ENCODE measurements at places on chromosomes 6 and 20.

GRCh38 chr6:129235167-129236000, 352.4 kb downstream of the LAMA2 start:
- no peak for DNase-seq

- DNase-seq = no peak
These were observed 58.1 kb downstream of the RAB44 start for GRCh38 chr6:36755435-36756348.

GRCh38 chr20:50385733-50386640, 124.2 kb upstream of the PTPN1 start:
- no peak for DNase-seq

- DNase-seq = no peak
These were observed 39.8 kb downstream of the LRRN4 start for GRCh38 chr20:6014017-6014416.

DNA sequence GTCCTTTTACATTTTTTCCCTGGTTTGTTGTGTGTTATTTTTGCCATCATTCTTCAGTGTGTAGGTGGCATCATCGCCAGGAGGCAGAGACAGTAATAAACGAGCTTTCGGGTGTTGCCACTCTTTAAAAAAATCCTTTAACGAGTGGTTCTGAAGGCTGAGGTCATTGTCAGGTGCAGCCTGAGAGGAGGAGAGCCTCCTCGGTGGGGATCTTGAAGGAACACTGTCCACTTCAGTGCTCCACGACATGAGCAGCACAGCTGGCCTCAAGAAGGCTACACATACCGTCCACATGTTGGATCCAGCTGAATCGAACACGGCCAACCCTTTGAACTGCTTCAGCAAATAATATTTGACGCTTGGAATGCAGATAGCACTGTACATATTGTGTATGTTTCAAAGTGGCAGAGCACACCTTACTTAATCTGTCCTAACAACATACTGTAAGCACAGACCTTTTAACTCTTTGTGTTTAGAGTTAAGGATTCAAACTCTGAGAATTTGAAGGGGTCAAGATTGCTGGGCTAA, 48.0 kb upstream of the FOXQ1 start:
- DNase-seq = no peak

DNA sequence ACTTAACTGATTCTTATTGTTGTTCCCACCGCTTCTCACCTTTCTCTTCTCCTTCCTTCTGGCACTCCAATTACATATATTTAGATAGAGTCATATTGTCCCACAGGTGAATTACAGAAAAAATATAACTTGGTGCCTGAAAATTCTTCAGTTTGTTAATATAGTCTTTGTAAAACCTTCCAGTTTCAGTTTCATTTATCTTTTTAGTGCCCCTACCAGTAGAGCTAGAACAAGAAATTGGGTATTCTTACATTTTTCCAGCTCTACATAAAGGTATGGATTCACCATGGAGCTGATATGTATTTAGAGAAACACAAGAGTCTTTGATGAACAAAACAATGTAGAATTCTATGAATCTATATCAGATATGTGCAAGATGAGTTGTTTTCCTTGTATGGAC, 10.7 kb downstream of the MANEA start:
- DNase-seq = no peak

GRCh38 chr20:5172903-5173463, 46.2 kb downstream of the CDS2 start:
- DNase-seq = no peak

- DNase-seq = peak; percentile 69
These were observed 76.9 kb downstream of the GMDS start for GRCh38 chr6:2168480-2168879.

- DNase-seq = no peak
These were observed 200.5 kb upstream of the POU3F2 start for GRCh38 chr6:98633886-98634285.

DNA sequence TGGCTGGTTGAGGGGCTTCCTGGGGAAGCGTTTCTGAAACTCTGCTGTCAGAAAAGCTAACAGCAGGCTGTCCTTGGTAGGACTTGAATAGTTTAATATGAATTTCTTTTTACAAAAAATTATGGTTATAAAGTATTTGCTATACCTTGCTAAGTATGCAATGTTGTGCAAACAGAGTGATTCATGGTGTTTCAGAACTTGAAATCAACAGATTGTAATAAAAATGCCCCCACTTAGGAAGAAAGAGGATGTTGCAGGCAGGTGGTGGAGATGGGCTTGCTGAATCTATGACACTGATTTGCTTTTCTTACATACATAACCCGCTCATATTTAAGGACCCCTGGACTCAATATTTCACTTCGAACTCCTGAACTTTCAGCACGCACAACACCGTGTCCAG, 211.6 kb downstream of the THBS2 start:
- peak; percentile 24 for DNase-seq

DNA sequence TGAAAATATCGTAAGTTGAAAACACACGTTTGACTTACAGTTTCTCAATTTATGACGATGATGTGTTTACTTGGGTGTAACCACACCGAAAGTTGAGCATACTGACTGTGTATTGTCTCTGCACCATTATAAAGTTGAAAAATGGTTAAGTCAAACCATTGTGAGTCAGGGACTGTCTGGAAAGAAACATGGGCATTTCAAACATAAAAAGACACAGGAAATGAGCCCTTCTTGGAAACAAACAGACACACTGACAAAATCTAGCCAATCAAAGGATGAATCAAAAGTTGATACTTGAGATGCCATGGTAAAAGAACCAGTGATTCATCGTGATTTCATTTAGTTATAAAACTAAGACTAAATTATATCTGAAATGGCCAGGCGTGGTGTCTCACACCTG, 5.3 kb downstream of the POPDC3 start:
- DNase-seq = no peak

DNA sequence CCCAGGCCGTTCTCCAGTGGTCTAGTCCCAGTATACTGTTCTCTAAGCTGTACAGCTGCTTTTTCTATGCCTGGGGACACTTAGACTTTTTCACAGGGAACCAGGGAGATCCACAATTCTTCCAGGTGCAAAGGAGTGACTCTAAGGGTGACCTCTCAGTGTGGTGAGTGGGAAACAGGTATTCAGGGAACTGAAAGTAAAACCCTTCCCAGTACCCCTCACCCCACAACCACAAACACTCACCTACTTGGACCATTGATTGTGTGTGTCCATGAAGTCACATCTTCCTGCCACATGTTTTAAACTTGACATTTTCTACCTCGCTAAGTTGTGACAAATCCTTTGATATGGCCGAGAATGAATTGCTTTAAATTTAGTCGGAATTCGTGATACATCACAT, 183.6 kb downstream of the CLIC5 start:
- no peak for DNase-seq

DNA sequence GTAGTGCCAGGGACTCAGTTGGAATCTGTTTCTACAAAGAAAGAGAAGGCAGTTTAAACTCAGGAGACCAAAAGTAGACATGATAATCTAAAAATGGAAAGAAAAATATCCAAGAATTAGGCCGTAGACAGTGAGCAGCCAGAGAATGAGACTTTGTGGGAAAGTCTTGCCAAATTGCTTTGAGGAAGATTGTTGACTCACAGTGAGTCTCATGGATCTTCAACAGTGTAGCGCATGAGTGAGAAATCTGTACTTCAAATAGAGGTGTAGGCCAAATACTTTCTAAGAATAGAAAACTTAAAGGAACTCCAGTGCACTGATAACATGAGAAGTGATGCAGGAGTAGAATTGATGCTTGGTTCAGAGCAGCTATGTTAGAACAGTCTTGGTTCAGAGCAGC, 284.5 kb downstream of the HTR1B start:
- peak; percentile 53 for DNase-seq

GRCh38 chr6:131574133-131574532, 1.1 kb downstream of the ARG1 start:
- DNase-seq = no peak

DNA sequence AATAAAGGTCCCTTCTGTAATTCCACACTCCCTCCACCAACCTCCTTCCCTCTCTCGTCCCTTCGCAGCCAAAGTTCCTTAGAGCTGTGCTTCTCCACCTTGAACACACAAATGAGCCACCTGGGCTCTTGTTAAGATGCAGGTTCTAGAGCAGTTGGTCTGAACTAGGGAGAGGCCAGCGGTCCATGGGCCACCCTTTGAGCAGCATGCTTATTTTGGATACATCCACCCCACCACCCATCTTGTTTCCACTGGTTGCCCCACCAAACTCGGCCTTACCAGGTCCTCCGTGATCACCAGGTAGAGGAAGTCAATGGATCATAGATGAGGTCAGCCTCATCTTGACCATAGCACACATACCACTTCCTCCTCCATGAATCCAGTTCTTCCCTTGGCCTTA, 7.3 kb upstream of the BPIFA2 start:
- no peak for DNase-seq

- DNase-seq = no peak
These were observed 5.3 kb upstream of the FUCA2 start for GRCh38 chr6:143516690-143517446.

- DNase-seq = no peak
These were observed 4.5 kb downstream of the FOXO3 start for GRCh38 chr6:108565091-108565766.

DNA sequence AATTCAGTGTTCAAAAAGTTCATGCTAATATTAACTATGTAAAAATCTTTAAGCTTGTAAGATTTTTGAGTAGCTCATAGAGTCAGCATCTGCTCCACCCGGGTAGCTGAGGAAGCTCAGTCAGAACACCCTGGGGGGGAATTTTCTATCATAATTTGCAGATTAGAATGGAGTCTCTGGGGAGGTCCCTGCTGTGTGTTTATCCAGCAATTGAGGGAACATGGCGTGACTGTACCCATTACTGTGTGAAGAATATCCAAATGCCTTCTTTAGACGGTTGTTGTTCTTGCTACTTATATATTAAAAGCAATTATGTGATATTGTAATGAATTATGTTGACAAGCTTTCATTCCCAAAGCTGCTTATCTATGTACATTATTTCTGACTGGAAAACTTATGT, 64.8 kb downstream of the AIG1 start:
- peak; percentile 89 for DNase-seq

GRCh38 chr6:72219536-72219935, 333.2 kb downstream of the RIMS1 start:
- DNase-seq = no peak

GRCh38 chr6:53344969-53345368, 3.8 kb downstream of the ELOVL5 start:
- DNase-seq = no peak

- no peak for DNase-seq
These were observed 24.0 kb downstream of the RNF146 start for GRCh38 chr6:127290391-127291265.

Measured in fibroblast of skin of scalp (primary cell).